Activated CD4-positive, CD25-positive, alpha-beta regulatory T cell treated with anti-CD3 and anti-CD28 coated beads, Interleukin-2, amount 50 U/mL, for 24 hours (primary cell): ENCODE measurements at places on chromosomes 12 and 14.

GRCh38 chr12:99142651-99143050 is 497.6 kb downstream of the APAF1 start:
- ATAC-seq: no peak

GRCh38 chr12:28563286-28563685 is 373.0 kb downstream of the CCDC91 start:
- ATAC-seq: no peak

DNA sequence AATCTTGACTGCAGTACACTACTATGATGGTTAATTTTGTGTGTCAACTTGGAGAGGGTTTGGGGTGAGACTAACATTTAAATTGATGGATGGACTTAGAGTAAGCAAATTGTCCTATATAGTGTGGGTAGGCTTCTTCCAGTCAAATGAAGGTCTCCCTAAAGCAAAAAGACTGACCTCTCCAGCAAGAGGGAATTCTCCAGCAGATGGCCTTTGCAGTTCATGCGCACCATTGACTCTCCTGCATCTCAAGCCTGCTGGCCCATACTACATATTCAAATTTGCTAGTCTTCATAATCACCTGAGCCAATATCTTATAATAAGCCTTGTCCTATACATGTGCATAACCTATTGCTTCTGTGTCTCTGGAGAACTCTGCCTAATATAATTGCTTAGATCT is 260.2 kb downstream of the RERGL start:
- ATAC-seq: no peak

GRCh38 chr14:75725481-75725880 is 64.4 kb downstream of the TTLL5 start:
- ATAC-seq: no peak

DNA sequence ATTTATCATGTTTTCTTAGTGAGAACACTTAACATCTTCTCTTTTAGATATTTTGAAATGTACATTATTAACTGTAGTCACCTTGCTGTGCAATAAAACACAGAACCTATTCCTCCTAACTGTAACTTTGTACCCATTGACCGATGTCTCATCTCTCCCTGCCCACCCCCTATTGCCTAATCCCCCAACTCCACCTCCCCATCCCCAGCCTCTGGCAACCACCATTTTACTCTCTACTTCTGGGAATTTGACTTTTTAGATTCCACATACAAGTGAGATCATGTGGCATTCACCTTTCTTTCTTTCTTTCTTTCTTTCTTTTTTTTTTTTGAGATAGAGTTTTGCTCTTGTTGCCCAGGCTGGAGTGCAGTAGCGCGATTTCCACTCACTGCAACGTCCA is 4.4 kb upstream of the CCDC198 start:
- ATAC-seq: no peak

- ATAC-seq: no peak
Observed at GRCh38 chr12:6276956-6277620, 33.4 kb upstream of the PLEKHG6 start.

- ATAC-seq: peak; percentile 59
Observed at GRCh38 chr14:76876076-76876475, 49.9 kb downstream of the LRRC74A start.

- ATAC-seq: no peak
Observed at GRCh38 chr12:79590751-79591150, 100.0 kb downstream of the PAWR start.

DNA sequence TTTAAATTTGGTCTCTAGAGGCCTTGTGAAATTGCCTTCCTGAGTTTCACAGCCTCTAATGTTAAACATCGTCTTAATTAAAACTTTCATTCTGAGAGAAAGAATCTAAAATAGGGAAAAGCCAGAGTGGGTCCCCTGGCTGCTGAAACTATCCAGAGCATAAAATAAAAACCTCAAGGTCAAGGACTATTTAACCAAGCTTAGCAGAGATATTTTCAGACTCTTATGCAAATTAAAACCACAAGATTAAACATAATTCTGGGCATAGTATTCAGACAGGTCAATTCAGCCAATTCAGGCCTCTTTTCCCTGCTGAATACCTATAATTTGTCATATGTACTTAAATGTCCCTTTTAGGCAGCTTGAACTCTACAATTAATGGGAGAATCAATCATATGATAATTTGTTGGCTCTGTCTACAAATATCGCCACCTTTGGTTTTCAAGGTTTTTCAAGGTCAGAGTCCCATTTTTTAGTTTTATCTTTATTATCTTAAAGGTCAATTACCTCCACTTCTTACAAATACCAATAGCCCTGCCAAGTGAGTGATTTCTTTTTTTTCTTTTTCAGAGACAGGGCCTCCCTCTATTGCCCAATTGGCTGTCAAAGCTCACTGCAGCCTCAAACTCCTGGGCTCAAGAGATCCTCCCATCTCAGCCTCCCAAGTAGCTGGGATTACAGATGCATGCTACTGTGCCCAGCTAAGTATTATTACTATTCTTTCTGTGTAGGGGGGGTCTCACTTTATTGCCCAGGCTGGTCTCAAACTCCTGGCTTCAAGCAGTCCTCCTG is 257.1 kb downstream of the PHLDA1 start:
- no peak for ATAC-seq

- ATAC-seq: no peak
Observed at GRCh38 chr12:10174986-10175614, 3.2 kb upstream of the OLR1 start.

- no peak for ATAC-seq
Observed at GRCh38 chr14:71538938-71539649, 393.1 kb upstream of the RGS6 start.

GRCh38 chr12:80946591-80946990 is 8.9 kb upstream of the LIN7A start:
- no peak for ATAC-seq

GRCh38 chr12:106984588-106985137 is 2.3 kb downstream of the MTERF2 start:
- no peak for ATAC-seq

GRCh38 chr14:74437496-74438053 is 11.6 kb upstream of the SYNDIG1L start:
- ATAC-seq: no peak

GRCh38 chr12:75503459-75503858 is 8.0 kb downstream of the KRR1 start:
- ATAC-seq: no peak

GRCh38 chr12:23356440-23356839 is 593.0 kb downstream of the SOX5 start:
- ATAC-seq: no peak

DNA sequence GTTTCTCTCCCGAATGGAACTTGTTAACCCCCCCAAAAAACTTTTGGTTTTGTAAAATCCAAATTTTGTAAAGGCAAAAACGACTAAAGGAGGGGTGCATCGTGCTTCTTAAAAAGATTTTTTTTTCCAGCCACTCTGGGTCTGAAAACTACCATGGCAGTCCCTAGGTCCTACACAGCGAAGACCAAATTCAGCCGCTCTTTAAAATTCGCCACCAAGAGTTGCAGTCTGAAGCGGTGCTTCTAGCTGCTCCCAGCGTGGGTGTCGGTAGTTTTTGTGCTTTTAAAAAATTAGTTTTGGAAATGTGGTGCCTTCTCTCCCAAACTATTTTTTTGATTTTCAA is 873 bp upstream of the GSC start:
- no peak for ATAC-seq

GRCh38 chr12:73898645-73899044 is 639.0 kb upstream of the ATXN7L3B start:
- ATAC-seq: no peak

DNA sequence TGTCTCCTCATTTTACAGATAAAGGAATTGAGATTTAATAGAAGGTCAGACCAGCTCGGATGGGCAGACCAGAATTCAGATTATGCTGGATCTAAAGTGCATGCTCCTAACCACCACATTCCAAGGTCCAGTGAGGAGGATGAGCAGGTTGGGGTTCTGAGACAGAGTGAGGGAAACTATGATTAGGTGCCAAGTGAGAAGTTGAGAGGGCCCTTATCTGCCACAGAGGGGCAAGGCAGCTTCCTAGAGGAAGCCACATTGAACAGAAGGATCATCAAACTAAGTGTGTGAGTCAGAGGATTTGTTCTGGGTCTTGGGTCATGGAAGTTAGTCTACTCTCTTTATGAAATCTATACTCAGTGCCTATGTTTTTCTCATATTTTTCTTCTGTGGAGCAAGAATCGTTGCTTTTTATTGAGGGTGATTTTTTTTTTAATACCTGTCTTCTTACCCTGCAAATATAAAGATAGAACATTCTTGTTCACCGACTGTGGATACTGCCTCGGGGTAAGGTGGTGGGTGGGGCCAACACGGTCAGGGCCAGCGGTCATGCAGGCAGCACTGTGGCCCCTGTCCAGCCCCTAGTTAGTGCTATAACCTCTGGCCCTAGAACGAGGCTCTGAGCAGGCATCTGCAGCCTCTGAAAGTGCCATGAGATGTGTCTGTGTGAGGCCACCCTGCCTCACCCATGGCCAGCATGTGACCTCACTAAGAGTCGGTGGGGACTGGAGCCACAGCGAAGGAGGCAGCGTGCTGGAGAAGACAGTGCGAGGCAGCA is 55.6 kb upstream of the PTHLH start:
- ATAC-seq: no peak

DNA sequence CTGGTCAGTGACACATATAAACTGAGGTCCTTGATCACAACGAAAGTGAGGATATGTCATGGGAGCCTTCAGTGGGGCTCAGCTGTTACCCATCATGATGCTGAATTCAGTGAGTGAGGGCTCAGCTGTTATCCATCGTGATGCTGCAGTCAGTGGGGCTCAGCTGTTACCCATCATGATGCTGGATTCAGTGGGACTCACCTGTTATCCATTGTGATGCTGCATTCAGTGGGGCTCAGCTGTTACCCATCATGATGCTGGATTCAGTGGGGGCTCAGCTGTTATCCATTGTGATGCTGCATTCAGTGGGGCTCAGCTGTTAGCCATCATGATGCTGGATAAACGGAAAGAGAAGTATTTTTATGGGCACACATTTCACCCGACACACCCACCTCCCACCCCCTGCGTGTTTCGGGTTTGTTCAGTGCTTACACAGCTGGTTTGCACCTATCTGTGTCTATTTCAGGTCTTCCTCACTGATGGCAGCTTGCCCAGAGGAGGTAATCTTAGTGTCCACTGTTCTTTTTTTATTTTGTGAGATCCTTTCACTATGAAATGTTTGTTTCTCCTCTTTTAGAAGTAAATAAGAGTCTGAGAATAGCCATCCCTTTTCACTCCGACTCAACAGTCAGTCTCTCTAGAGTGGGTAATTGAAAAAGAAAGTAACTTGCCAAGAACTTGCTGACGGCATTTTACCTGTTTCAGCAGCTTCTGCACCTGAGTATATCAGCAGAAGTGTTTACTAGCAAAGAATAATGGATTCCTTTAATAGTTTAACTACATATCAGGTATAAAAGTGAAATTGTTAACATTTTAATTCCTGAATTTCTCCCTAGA is 183.0 kb downstream of the ERC1 start:
- ATAC-seq: no peak

- no peak for ATAC-seq
Observed at GRCh38 chr12:26614011-26614616, 218.9 kb downstream of the ITPR2 start.

GRCh38 chr12:41293461-41293860 is 105.3 kb downstream of the PDZRN4 start:
- no peak for ATAC-seq

GRCh38 chr14:104769324-104770071 is 16.6 kb downstream of the SIVA1 start:
- ATAC-seq: no peak

DNA sequence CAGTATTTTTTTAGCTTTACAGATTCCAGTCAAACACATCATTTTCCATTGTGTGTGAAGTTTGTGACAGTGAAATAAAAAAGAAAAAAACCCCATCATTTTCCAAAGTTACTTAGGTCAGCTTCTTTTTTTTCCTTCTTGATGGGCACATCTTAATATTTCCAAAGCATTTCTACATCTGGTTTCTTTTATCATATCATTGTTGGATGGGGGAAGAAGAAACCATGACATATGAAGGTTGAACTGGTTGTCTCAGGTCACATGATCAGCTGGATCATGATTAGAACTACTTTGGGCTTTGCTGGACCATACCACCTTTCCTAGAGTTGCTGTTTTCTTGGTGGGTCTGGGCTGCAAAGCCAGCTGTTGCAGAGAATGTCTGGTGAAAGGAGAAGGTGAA is 59.8 kb downstream of the FOS start:
- no peak for ATAC-seq

DNA sequence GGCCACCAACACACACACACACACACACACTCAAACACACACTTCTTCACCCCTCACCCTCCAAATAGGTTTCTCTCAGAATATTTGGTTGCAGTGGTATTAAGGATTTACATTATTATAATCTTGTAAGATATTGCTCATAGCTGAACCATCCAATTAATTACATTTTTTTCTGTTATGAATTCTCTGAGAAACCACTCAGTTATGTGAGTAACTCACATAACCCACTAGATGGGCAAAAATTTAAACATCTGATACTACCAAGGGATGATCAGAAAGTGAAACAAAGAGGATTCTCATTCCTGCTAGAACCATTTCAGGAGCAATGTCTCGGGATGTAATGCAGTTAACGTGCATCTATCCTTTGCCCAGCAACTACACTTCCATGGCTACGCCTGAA is 31.6 kb downstream of the TMTC1 start:
- no peak for ATAC-seq

GRCh38 chr14:65840786-65841185 is 428.3 kb downstream of the FUT8 start:
- ATAC-seq: no peak

GRCh38 chr14:68729556-68729955 is 63.3 kb downstream of the ZFP36L1 start:
- no peak for ATAC-seq

- no peak for ATAC-seq
Observed at GRCh38 chr12:124823272-124823970, 40.2 kb downstream of the SCARB1 start.

DNA sequence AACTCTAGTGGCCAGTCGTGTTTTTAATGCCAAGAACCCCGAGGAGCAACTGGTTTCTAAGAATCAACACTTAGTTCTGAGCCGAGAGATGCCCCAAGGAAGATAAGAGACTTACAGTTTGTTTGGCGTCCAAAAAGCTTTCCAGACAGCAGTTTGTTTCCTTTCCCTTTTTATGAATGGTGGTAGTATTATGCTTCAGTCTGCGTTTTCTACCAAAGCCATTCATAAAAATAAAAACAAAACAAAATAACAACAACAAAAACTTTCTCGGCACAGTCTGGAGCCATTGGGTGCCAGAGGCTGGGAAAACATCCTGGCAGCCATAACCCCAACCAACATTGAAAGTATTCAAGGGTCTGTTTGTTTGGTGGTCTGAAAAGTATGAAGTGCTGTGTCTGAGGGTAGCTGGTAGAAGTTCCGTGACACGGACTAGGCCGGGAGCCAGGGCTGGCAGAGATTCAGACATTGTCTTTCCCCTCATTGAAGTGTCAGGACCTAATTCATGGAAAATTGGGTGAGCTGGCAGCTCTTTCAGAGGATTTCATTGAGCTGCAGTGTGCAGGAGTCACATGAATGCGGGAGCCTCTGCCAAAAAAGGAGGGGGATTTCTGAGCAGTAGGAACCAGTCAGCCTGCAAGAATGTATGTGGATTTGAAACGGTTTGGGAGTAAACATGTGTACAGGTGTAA is 124.2 kb downstream of the HMGA2 start:
- no peak for ATAC-seq

- no peak for ATAC-seq
Observed at GRCh38 chr12:88516811-88517210, 63.5 kb downstream of the KITLG start.
